ENCODE measurements at places on chromosomes 13 and 19. TPM values are rescaled to one million over a fixed set of nuclear protein-coding genes. Genes with fewer than 3 reads are reported as not detected.
A peak's percentile ranks its signal among the peaks of the same experiment; 100 is the strongest.

RNF113B gene
- total RNA-seq = not detected

ERICH4 gene
- not detected for total RNA-seq

SPART gene
- total RNA-seq = 36.2 TPM

SIGLEC10 gene
- not detected for total RNA-seq

GPR4 gene
- not detected for total RNA-seq

MAB21L1 gene
- total RNA-seq = not detected

SLC15A1 gene
- 0.55 TPM for total RNA-seq

F10 gene
- not detected for total RNA-seq

MIA gene
- 2.7 TPM for total RNA-seq

TMEM272 gene
- total RNA-seq = not detected

DNA sequence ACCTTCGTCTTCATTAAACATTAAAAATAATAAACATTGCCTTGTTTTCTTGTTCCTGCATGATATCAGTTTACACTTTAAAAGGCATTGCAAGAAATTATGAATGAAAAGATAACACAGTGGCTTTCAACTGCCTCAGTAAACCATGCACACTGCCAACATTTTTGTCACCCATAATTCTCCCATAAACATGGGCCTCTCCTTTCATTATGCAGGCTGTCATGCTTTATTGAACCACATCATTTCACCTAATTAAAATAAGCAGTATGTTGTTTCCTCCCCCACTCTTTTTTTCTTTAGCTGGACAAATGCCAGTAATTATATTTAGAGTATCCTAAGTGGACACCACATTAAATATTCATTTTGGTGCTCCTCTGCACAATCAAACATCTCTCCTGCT lies 1566.5 kb upstream of the SLC10A2 start:
- DNase-seq = no peak

DNA sequence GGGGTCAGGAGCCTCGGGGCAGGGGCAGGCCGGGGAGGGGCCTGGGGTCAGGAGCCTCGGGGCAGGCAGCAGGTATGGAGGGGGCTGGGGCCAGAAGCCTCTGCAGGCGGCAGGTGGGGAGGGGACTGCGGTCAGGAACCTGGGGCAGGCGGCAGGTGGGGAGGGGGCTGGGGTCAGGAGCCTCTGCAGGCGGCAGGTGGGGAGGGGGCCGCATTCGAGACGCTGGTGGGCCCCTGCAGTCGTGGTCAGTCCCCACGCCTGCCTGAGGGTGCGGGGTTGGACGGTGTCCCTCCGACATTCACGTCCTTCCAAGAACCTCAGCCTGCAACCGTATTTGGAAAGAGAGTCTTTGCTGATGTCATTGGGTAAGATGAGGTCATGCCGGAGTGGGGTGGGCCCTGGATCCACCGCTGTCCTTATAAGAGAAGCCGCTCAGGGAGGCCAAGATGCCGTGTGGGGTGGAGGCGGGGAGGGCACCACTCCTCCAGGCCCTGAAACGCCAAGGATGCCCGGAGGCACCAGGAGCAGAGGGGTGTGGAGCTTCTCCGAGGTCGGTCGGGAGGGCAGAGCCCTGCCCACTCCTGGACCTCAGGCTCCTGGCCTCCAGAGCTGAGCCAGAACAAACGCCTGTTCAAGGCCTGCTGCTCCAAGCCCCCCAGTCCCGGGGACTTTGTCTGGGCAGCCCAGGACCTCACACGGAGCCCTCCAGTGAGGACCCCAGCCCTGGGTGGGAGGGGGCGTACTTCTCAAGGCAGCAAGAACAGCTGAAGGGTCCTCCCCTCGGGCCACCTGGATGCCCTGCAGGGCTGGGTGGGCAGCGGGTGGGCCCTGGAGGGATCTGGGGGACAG lies 30.1 kb downstream of the PIP5K1C start:
- no peak for DNase-seq

GRCh38 chr19:46521241-46521868 lies 25.7 kb upstream of the PNMA8B start:
- no peak for DNase-seq

DNA sequence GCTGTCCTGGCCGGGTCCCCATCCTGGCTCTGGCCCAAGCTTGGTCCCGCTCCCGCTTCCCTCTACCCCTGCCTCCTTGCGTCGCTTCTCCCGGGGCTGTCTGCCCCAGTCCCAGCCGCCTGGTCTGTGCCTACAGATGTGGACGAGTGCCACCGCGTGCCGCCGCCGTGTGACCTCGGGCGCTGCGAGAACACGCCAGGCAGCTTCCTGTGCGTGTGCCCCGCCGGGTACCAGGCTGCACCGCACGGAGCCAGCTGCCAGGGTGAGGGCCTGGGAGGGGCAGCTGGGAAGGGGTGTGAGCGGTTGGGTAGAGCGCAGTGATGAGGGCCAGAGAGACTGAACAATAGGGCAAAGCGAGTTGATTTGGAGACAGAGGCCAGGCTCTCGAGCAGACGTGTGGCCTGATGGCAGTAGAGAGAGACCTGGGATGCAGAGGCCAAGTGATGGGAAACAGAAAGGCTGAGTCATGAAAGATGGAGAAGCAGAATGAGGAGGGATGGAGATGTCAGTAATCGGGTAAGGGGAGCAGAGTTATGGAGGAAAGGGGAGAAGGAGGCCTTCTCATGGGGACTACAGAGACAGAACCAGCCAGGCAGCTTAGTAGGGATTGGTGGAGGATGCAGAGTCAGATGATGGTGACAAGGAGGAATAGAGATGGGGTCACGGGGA lies 9.4 kb downstream of the LTBP4 start:
- no peak for DNase-seq

DNA sequence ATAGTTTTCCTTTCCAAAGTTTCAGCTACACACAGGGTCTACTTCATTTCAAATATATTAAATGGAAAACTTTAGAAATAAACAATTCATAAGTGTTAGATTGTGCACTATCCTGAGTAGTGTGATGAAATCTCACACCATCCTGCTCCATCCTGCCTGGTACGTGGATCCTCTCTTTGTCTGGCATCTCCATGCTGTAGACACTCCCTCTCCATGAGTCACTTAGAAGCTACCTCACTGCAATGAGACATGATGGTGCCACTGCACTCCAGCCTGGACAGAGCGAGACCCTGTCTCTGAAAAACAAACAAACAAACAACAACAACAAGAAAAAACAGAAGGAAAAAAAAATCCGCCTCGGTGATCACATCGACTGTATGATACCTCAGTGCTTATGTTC lies 191.8 kb downstream of the PCCA start:
- DNase-seq = no peak

GRCh38 chr13:28316836-28317235 lies 178.1 kb downstream of the FLT1 start:
- DNase-seq = no peak

DNA sequence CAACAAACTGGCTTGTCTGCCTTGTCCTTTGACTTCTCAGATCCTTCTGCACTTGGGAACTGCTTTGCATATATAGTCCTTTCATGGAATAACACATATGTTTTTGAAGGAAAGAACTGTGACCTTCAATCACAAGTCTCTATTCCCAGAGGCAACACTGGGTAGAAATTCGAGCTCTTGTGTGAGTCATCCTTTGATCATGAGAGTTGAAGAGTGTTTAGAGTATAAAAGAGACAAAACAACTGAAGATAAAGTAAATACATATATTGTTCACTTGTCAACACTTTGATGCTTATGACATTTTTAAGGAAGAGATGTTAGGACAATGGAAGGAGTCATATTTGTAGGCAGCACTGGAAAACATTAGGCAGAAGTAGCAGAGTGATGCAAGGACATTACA lies 5.2 kb upstream of the OR7A5 start:
- no peak for DNase-seq

DNA sequence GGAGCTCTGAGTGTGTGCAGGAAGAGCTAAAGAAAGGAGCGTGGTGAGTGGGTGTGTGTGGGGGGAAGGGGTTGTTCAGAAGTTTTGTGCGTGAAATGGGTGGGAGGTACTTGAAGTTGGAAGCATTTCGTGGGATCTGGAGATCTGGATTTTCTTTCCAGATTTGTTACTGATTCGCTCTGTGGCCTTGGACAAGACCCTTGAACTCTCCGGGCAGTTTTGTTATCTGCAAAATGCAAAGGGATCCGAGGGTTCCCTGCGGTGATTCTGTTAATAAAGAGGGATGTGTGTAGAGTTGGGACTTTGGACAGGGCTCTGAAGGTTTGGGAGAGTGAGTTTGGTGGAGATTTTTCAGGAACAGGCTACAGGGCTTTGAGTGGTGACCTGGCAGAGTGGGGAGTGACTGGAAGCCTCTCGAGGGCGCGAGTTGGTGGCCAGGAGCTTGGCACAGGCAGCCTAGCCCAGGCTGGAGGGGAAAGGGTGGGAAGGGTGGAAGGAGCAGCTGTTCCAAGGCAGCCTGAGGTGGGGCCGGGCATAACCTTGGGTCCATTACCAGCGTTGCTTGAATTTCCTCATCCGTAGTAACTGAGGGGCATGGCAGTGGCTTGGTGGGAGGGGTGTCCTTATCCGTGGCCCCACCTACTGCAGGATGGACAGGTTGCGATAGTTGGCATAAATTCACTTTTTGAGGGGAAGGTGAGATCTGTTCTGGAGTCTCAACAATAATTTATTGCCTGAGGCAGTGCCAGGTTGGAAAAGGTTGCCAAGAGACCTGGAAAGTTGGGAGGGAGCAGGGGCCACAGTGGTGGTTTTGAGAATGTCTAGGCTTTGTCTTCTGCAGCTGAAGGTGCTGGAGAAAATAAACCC lies 2.1 kb downstream of the ACTN4 start:
- DNase-seq = peak; percentile 90

GRCh38 chr13:78524936-78525335 lies 78.4 kb downstream of the POU4F1 start:
- no peak for DNase-seq

GRCh38 chr19:46471116-46471733 lies at the start of gene PNMA8A:
TSS of gene PNMA8A (minus strand) at chr19:46471563. CDS start at chr19:46471035, 528 bp downstream.
- DNase-seq = no peak

DNA sequence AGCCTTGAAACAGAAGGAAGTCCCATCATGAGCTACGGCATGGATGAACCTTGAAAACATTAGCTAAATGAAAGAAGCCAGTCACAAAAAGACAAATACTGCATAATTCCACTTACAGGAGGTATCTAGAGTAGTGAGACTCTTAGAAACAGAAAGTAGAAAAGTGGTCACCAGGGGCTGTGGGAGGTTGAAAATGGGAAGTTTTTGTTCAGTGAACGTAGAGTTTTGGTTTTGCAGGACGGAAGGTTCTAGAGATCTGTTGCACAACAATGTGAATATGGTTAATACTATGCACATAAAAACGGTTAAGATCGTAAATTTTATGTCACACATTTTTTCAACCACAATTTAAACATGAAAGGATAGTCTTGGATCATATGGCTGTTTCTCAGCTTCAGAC lies 11.9 kb upstream of the SLC10A2 start:
- no peak for DNase-seq

GRCh38 chr13:95505265-95505664 lies 47.3 kb upstream of the CLDN10 start:
- peak; percentile 80 for DNase-seq

DNA sequence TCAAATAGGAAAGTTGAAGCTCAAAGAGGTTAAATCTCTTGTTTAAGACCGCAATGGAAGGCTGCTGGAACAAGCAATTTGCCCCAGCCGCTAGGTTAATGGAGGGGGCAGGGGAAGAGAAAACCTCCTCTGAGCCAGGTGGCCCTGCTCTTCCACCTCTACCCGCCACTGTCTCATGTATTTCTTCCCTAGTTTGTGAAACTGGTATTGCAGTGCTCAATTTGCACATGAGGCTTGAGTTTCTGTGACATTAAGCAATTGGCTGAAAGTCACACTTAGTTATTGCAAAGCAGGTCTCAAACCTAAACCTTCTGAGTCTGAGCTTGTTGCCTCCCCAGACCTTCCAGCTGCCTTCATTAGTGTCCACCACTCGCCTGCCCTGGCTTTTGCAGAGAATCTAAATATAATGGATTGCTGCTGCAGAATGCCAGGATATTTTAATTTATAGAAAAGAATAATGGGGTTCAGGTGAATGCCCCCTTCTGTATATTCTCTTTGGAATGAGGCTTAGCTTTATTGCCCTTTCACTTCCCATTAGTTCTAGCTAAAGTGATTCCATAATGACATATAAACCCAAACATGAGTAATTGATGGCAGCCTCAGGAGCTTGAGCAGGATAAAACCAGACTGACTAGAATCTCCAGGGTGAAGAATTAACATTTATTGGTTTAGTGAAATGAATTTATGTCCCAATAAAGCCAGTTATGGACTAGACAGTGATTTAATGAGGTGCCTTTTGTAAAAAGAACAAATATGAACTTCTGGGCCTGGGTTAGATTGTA lies 27.0 kb upstream of the OLFM4 start:
- DNase-seq = no peak

DNA sequence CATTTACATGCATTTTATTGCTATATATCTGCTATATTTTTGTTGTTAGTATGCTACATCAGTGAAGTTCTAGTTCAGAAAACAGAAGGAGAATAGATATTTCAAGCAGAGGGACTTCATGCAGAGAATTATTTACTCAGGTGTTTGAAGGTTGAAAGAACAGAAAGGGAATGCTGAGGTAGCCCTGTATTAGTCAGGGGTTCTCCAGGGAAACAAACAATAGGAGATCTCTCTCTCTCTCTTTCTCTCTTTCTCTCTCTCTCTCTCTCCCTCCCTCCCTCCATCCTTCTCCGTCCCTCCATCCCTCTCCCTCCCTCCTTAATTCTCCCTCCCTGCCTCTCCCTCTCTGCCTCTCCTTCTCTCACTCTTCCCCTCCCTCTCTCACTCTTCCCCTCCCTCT lies 114.3 kb upstream of the TDRD3 start:
- DNase-seq = no peak

- DNase-seq = no peak
These were observed 3.7 kb downstream of the ATP4A start for GRCh38 chr19:35559781-35560180.

GRCh38 chr13:87820241-87820640 lies 149.1 kb downstream of the SLITRK5 start:
- no peak for DNase-seq

- no peak for DNase-seq
These were observed 83.8 kb downstream of the ZNF737 start for GRCh38 chr19:20481736-20482135.

DNA sequence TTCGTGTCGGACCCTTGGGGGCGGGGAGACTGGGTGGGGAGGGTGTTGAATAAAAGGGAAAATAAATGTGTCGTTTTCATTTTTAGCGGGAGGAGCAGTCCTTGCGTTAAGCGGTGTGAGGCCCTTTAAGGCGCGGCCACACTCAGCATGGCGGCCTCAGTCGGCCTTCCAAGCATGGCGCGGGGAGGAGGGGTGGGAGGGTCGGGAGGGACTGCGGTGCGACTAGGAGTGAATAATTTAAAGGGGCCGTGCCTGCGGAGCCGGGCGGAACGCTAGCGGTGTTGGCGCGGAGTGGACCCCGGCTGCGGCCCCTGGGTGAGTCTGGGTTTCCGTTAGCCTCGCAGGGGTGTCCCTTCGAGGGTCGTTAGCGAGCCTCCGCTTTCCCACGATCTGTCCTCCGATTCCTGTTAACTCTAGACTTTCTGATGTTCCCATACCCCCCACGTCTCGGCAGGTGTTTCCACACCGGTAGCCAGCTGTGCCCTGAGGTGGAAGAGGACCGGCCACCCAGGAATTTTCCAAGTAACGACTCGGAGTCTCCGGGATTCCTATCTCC lies 1.5 kb upstream of the PNPLA6 start:
- DNase-seq = peak; percentile 65

- DNase-seq = peak; percentile 62
These were observed 458.1 kb upstream of the ARGLU1 start for GRCh38 chr13:107025991-107026390.
